ENCODE measurements at places on chromosomes 11 and 22.

DNA sequence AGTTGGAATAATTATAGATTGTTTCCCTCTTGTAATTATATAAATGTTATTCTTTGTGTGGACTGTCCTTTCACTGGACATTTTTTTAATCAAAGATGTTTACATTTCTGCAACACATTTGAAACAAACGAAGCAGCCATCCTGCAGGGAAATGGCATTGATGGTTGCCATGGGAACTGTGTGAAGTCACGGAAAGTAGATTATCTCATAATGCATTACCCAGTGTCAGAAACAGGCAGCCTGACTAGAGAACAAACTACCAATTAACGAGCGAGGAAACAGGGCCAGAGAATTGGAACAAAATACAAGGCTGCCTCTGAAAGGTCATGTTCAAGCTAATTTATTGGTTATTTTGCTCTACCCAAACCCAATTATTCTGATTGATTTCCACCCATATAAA is 96.9 kb upstream of the LARGE1 start:
- no peak for DNase-seq

- no peak for DNase-seq
Measured at GRCh38 chr11:84947970-84948580, 679.1 kb downstream of the DLG2 start.

DNA sequence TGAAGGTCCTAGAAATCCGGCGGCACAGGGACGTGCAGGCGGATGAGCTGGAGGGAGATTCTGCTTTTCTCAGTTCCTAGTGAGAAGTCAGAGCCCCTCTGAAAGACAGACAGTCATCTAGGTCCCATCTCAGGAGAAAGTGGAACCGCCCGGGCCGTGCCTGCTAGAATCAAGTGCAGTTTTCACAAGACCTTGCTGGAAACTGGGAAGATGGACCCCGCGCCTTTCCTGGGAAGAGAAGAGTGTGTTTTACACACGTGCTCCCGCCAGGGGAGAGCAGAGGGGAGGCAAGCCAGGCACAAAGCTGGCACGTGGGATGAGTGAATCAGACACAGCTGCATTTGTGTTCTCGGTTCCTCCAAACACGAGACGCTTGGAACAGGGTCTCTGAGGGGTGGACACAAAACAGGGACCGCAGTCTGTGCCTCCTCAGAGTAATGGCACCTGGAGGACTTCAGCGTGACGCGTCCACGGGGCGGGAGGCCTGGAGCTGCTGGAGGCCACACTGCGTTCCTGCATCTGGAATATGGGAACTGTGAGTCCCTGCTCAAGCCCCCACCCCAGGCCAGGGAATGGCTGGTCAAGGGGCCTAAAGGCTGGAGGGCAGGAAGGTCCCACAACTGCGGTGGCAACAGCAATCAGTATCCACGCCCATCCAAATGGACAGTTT is 218.3 kb downstream of the BRD1 start:
- no peak for DNase-seq

DNA sequence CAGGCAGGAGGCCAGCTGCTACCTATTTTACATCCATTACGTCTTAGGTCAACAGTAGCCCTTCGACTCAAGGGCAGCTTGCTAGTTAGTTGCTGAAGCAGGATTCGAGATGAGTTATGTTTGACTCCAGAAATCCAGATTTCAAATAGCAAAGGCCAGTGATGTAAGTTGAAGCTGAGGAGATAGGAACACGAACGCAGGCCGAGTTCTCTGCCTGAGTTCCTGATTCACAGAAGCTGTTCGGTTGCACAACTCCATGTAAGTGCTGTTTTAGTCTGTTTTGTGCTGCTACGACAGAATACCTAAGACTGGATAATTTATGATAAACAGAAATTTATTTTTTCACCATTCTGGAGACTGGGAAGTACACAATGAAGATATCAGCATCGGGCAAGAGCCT is 111.2 kb downstream of the SLC1A2 start:
- no peak for DNase-seq

DNA sequence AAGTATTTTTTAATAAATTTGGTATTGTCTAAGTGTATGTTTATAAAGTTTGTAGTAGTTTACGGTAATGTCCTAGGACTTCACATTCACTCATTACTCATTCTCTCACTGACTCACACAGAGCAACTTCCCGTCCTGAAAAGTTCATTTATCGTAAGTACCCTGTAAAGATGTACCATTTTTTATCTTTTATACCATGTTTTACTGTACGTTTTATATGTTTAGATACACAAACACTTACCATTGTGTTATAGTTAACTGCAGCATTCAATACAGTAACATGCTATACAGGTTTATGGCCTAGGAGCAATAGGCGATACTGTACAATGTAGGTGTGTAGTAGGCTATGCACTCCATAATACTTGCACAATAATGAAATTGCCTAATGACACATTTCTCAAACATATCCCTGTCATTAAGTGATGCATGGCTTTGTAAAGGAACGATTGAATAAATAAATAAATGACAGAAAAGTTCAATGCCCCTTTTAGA is 12.5 kb upstream of the CARD18 start:
- no peak for DNase-seq

DNA sequence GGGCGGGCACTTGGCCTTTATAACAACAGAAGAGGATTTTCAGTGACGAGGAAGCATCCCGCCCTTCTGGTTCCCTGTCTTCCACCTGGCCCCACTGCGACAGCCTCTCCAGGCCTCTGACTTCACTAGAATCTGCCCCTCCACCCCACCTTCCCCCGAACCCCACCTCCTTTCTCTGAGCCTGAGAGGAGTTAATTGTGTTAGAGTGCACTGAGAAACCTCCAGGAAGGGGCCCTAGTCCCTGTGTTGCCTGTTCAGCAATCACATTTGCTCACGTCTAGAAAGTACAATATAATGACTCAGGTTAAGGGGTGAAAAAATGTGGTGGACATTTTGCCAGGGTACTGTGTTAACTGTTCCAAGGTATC is 38.8 kb downstream of the PTPRJ start:
- no peak for DNase-seq

DNA sequence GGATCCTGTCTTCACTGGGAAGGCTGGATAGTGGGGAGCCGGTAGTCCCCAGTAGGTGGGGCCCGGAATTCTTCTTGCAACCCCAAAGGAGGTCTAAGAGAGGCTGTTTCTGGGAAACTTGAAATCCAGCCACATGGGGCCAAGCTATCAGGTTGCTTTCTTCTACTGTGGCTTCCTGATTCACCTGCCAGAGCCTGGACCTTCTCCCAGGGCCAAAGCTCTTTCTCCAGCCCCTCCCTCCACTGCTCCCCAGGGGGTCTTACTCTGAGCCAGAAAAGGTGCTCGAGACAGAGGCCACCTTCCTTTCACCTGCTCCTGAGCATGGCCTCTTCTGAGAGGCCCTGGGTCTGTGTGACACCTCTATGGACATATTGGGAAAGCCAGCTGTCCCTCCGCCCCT is 9.1 kb downstream of the TST start:
- no peak for DNase-seq

DNA sequence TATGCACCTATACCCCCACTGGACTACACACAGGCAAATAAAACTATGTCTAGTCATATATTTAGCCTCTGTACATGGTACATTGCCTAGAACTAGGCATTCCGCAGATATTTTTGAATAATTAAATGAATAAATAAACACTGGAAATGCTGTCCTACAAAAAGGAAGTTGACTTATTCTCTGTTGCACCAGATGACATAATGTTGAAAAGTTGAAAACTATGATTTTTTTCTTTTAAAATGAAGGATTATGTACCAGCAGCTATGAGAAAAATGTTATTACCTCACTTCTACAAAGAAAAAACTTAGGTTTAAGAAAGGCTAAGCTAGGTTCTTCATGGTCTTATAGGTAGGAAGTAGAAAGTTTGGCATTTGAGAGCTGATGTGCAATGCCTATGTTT is 856.6 kb downstream of the METTL15 start:
- no peak for DNase-seq

DNA sequence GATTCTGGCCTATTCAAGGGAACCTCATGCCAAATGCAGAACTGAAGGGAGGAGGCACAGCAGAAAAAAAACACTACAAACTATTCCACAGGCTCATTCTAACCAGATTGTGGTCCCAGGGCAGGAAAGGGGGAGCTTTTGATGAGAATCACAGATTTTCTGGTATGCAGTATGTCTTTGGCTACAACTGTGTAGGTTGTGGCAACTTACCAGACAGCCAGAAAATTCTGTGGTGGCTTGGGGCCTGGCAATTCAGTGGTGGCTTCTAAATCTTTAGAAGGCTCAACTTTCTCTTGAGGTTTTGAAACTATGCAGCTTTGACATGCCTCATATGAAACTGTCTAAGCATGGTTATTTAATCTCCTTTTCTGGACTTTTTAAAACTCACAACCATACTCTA is 850.8 kb upstream of the CCDC90B start:
- no peak for DNase-seq

- DNase-seq: no peak
Measured at GRCh38 chr11:34909955-34910354, 6.2 kb downstream of the APIP start.

DNA sequence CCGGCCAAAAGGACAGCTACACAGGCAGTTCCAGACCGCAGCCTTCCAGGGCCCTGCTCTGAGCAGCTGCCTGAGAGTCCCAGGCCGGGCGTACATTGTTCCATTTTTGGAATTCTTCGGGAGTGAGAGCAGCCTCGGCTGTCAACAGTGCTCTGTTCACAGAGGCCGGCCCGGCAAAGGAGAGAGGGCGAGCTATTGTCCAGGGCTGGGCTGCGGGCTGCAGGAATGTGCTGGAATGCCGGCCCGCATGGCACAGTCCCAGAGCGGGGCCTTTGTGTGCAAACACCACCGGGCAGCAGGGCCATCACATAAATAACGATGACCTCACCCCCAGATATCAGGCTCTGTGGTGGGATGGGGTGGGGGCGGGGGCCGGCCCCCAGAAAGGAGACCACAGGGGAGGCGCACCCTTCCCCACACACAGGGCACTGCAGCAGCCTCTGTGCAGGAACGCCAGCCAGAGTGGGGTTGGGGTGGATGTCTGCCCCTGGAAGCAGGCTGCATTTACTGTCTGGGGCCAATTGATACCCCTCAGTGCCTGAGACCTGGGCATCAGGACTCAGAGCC is 15.8 kb downstream of the LINC01488 start:
- no peak for DNase-seq

GRCh38 chr11:1839924-1840779 is 1.4 kb downstream of the TNNI2 start:
- peak; percentile 59 for DNase-seq

DNA sequence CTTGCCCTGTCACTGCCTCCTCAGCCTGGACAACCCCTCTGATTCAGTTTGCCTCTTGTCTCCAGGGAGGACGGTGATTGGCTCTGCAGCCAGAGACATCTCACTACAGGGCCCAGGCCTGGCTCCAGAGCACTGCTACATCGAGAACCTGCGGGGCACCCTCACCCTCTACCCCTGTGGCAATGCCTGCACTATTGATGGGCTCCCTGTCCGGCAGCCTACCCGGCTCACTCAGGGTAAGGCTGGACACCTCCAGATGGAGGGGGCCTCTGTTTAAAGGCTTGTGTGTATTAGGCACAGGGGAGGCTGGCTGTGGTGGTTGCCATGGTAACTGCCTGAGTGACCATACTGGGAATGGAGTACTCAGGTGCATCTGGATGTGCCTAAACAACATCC is 8.6 kb downstream of the PHLDB1 start:
- DNase-seq: no peak

DNA sequence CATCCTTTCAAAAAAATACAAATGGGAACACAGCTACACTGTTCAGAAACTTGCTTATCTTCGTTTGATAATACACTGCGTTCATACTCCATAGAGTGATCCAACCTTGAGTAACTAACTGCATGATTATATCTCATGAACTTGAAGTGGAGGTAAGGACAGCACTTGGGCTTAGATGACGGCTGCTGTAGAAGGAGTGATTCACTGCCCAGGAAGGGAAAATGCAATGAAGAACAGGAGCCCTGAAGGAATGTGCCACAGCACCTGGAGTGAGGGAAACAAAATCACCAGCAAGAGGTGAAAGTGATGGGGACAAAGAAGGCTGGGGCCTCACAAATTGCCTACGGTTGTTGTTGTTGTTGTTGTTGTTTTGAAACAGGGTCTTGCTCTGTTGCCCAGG is 44.1 kb upstream of the SC5D start:
- no peak for DNase-seq

DNA sequence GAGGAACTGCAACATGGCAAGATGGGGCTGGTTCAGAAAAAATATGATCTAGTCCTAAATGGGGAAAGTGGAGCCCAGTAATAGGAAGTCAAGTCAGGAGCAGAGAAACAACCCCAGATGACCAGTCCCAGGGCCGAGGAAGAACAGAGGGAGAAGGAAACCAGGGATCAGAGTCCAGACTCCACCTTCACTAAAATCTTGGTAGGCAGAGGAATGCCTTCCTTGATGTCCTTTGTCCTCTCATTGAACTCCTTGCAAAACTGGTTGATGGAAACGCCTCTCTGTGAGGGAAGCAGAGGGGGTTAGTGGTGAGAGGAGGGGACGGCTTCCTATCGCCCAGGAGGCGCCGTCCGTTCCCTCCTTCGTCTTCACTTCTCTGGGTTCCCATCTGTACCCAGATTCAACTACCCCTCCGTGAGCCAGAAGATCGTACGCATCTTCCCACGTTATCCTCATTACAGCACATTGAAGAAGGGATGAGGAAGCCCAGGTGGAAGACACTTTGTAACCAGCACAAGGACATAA is 607 bp downstream of the MRPL11 start:
- no peak for DNase-seq

- no peak for DNase-seq
Measured at GRCh38 chr11:21625982-21626381, 566.9 kb upstream of the ANO5 start.

GRCh38 chr11:56783448-56784041 is 35.0 kb upstream of the OR9G4 start:
- DNase-seq: no peak

- no peak for DNase-seq
Measured at GRCh38 chr11:15197696-15198095, 83.0 kb downstream of the INSC start.

GRCh38 chr11:11577932-11578911 is 43.6 kb downstream of the GALNT18 start:
- DNase-seq: no peak

- peak; percentile 1 for DNase-seq
Measured at GRCh38 chr11:1208394-1209261, 14.2 kb upstream of the MUC5B start.

- DNase-seq: no peak
Measured at GRCh38 chr11:95289378-95290101, 58.5 kb upstream of the SESN3 start.

GRCh38 chr11:79028225-79028624 is 412.6 kb downstream of the TENM4 start:
- no peak for DNase-seq

GRCh38 chr11:122159861-122160260 is 43.8 kb upstream of the BLID start:
- no peak for DNase-seq

GRCh38 chr11:20162824-20163782 is 2.8 kb upstream of the DBX1 start:
- DNase-seq: no peak

Data from GM06990 (cell line).